Mammary microvascular endothelial cell (primary cell): ENCODE measurements at places on chromosomes 5 and 9. TPM values are rescaled to one million over a fixed set of nuclear protein-coding genes. Genes with fewer than 3 reads are reported as not detected.

Gene PCDHGA12
- 4.7 and 5.9 TPM in 2 replicates for total RNA-seq

Gene RMND5B
- 17.7 and 22.1 TPM in 2 replicates for total RNA-seq

Gene FOXD1
- 0.05 and 0.33 TPM in 2 replicates for total RNA-seq

Gene NFIB
- total RNA-seq, result 55.2 and 63.3 TPM in 2 replicates

Gene SPINK5
- total RNA-seq, result 0.07 and 0.25 TPM in 2 replicates

Gene SLC4A9
- total RNA-seq, result not detected in 2 replicates

Gene SLC25A25
- 24.5 and 26.8 TPM in 2 replicates for total RNA-seq

Gene OGN
- total RNA-seq, result not detected in 2 replicates

Gene PCDHB15
- total RNA-seq, result 0.15 and 0.40 TPM in 2 replicates

Gene SHB
- 26.2 and 34.1 TPM in 2 replicates for total RNA-seq

Gene IL17B
- not detected in 2 replicates for total RNA-seq

Gene LCN9
- not detected in 2 replicates for total RNA-seq
